ENCODE measurements at places on chromosomes 12 and 14.

DNA sequence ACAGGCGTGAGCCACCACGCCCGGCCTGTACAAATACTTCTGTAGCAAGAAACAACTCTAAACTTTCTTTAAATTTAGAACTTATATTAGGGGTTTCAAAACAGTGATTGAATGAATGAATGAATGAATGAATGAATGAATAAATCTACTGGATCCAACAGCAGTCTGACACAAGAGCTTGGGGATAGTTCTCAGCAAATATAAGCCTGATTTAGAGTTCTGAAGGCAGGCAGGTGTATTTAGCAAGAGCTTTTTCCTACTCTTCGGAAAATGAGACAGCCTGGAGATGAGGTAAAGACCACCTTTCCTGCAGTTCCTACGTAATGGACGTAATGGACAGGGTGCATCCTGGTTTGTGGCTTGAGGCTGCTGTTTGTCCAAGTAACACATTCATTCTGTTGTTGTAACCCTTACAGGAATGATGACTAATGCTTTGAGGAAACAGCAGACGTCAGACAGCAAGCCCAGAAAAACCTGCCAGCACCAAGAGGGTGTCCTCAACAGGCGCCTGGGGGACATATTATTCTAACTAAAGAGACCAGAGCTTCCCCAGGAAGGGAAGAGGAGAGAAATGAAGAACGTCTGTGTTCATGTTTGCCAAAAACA lies 277.4 kb upstream of the SOX5 start:
- no peak for DNase-seq

DNA sequence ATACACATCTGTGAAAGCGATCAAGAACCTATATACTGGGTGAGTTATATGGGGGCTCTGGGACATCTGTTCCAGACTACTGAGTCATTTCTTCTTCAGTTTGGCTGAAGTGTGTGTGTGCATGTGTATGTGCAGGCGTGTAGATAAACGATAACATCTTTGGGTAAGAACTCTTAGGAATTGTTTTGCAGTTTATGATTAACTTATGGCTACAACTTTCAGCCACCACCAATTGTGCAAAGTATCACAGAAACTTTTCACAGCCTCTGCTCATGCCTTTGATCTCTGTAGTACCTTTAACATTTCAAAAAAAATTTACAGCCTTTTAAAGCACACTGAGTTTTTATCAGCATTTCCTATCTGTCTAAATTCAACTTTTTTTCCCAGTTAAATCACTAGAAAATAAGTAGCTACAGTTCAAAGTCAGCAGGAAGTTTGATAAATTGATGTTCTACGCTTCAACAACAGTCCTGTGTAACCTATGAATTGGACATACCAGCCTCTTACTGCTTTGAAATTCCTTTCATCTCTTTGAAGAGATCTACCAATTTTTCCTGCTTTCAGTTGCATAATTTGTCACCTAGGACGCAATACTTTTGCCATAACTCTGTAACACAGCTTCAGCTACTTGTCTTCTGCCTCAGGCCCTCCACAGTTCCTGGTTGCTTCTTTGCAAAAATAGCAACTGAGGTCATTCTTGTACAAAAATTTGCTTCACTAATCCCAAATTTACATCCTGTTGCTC lies 43.0 kb downstream of the PPM1H start:
- DNase-seq: no peak

DNA sequence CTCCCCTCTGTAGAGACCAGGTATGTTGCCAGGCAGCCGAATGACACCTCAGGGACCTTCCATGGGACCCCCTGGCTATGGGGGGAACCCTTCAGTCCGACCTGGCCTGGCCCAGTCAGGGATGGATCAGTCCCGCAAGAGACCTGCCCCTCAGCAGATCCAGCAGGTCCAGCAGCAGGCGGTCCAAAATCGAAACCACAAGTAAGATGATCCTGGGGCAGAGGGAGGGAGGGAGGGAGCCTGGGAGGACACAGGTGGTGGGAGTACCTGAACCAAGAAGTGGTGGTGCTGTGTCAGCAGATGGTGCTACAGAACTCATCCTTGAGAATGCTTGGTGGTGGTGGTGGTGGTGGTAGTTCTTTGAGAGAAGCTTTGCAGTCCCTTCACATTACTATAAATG lies 1.0 kb downstream of the SMARCD1 start:
- DNase-seq: peak; percentile 45

DNA sequence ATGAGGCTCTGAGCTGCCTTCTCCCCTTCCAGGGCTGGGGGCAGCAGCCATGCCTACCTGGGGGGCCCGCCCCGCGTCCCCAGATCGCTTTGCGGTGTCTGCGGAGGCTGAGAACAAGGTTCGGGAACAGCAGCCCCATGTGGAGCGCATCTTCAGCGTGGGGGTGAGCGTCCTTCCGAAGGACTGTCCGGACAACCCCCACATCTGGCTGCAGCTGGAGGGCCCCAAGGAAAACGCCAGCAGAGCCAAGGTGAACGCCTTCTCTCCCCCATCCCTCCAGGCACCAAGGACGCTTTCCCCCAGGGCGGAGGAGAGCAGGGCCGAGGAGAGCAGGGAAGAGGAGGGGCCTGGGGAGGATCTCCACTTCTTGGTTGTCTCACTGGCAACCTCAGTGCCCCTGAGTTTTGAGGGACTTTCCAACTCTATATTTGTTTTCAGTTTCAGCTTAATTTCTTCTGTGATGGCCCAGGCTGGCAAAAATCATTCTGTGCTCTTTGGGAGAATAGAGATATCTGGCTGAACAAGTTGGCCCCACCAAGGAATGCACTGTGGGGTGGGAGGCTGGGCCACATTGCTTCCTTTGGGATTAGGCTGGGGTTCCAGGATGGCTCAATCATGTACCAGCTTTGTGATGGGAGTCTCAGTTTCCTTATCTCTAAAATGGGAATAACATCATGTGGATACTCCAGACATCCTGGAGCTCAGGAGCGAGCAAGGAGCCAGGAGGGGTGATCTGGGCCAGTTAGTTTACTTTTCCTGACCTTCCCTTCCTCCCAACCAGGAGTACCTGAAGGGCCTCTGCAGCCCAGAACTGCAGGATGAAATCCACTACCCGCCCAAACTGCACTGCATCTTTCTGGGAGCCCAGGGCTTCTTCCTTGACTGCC lies 1.2 kb downstream of the KHNYN start:
- DNase-seq: peak; percentile 43

DNA sequence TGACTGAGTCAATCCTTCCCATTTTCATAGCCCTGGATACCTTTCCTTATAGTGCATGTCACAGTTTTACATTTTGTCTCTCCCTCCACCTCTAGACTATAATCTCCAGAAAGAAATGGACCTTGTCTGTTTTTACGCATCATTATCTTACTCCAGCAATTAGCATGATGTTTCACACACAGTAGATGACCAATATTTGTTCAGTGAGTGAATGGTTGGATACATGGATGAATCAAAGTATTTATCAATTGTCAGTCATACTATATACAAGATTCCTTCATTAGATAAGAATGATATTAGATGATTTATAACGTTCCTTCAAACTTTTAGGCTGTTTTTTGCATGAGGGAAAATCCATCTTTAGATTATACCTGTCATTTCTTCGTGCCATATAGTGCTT lies 61.1 kb downstream of the PTHLH start:
- DNase-seq: no peak

GRCh38 chr14:91570021-91570420 lies 59.9 kb upstream of the PPP4R3A start:
- DNase-seq: no peak

GRCh38 chr14:24300326-24300980 lies 803 bp downstream of the NOP9 start:
- DNase-seq: no peak

GRCh38 chr12:64685050-64685449 lies 74.2 kb downstream of the GNS start:
- no peak for DNase-seq

- DNase-seq: peak; percentile 31
Observed at GRCh38 chr14:86057018-86057667, 527.2 kb downstream of the FLRT2 start.

- DNase-seq: no peak
Observed at GRCh38 chr14:64763085-64763782, 59.0 kb downstream of the PLEKHG3 start.

GRCh38 chr12:49527361-49528130 lies 11.3 kb upstream of the KCNH3 start:
- no peak for DNase-seq

GRCh38 chr14:76309572-76310162 lies 66.3 kb upstream of the ESRRB start:
- no peak for DNase-seq

DNA sequence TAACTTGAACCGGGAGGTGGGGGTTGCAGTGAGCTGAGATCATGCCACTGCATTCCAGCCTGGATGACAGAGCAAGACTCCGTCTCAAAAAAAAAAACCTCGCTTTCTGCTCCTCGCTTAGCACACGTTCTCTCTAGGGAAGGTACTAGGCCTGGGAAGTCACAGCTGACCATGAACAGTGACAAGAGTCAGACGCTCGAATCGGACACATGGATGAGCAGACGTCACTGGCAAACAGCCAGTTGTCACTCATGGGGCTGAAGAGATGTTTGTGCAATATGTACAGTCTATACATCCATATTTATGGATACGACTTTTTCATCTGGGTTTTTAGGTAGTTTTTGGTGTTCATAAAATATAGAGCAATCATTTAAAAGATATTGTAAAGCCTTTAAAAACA lies 19.4 kb downstream of the TCHP start:
- no peak for DNase-seq

- no peak for DNase-seq
Observed at GRCh38 chr12:69105101-69105962, 134.0 kb upstream of the CPSF6 start.

GRCh38 chr14:51307551-51307950 lies 67.5 kb downstream of the TMX1 start:
- no peak for DNase-seq
